ENCODE measurements at places on chromosomes 12 and 14.

DNA sequence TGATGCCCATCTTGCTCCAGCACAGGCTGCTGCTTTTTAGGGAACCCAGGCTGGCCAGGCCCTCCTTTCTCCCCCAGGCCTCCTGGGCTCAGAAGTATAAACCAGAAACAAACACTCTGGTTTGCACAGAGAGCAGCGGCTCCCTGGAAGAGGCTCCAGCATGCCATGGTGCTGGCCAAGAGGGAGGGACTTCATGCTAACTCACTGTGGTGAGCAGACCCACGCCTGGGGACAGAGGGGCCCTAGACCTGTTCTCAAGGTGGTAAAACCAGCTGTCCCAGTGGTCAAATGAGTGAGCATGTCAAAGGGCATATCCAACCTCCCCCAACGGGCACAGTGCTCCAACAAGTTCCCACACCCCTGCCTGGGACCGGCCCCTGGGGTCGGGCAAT is 15.5 kb downstream of the BCL11B start:
- no peak for DNase-seq

- no peak for DNase-seq
These were observed 129.4 kb upstream of the DNM1L start for GRCh38 chr12:32549675-32550079.

DNA sequence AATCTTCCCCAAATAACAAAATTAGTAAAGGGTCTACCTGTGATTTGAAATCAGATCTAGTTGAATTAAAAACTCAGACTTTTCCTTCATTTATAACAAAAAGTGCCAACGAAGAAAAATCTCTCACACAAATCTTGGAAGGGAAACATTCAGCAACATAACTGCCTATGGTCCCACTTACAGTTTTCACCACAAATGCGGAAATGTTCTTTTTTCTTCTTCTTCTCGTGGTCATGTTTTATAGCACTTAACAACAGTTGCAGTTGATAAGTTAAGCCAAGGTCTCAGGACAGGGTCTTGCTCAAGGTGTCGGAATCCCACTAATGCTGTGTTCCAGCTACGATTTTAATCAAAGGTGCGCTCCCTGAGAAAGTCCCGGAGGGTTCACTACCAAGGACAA is 10.1 kb downstream of the RNASE6 start:
- DNase-seq, result no peak

- DNase-seq, result no peak
These were observed 439.5 kb downstream of the CCER1 start for GRCh38 chr12:90515199-90516175.

DNA sequence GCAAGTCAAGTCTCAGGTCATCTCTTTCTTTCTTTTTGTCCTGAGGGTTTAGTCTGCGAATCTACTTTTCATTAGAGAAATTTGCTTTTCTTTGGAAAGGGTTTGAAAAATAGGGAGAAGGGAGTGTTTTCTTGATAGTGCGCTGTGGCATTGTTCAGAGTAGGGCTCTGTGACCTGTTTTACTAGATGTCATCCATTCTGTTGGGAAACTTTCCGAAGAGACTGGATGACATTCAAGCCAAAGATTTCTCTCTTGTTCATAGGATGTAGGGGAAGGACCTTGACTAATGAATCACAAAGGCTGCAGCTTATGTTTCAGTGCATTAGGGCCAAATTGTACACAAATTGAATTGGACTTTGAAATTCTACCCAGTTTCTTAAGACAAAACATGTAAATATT is 14.7 kb downstream of the DLST start:
- DNase-seq, result no peak

- DNase-seq, result no peak
These were observed 177.4 kb upstream of the HIF1A start for GRCh38 chr14:61517911-61518384.

- no peak for DNase-seq
These were observed 468.0 kb downstream of the BCAT1 start for GRCh38 chr12:24480766-24481449.

- no peak for DNase-seq
These were observed 481.1 kb downstream of the CCER1 start for GRCh38 chr12:90473831-90474230.

DNA sequence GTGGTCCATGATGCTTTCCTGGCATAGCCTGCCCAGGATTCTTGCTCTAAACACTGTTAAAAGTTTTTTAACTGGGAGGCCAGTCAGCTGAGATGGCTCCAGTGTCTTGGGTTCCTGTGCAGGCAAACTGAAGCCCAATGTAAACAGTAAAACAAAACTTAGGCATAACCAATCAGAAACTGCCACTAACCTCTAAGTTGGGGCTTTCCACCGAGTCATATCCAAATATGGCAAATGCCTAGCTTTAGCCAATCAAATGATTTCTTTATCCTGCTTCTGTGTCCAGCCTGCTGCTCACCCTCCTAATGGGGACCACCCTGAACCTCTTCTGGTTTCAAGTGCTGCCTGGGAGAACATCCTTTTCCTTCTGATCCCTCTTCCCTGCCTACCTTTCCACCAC is 277.9 kb downstream of the EMP1 start:
- no peak for DNase-seq

DNA sequence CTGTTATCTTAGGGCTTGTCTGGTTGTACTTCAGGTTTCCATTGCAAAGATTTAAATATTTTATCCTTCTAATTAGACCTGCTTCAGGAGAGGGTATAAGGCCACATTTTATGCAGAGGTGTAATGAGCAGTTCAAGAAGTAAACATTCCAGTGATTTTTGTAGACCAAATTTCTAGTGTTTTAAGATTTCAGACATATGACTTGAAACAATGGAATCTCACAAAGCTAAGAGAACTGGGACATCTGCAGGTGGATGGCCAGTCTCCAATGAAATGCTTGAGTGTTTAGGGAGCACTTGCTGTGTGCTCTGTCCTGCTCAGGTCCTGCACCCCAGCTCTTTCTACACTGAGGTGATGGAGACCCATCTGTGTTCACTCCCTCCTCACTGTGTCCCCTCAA is 7.9 kb downstream of the C14orf132 start:
- no peak for DNase-seq

GRCh38 chr14:63852271-63852816 is 460 bp upstream of the SYNE2 start:
- DNase-seq, result no peak

DNA sequence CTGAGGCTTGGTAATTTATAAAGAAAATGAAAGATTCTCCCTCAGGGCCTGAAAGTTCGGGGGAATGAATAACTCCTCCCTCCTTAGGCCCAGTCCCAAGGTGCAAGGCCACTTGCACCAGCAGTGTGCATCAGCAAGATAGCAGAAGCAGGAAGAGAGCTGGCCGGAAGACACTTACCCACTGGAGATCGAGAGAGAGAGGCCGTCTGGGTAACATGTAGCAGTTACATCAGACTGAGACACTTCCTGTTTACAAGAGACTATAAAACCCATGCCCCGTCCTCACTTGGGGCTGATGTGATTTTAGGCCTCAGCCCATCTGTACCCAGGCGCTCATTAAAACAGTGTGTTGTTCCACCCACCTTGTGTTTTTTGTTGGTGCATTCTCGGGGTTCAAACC is 85.2 kb downstream of the TMTC3 start:
- no peak for DNase-seq

GRCh38 chr12:46935271-46935847 is 109.6 kb upstream of the SLC38A4 start:
- no peak for DNase-seq

DNA sequence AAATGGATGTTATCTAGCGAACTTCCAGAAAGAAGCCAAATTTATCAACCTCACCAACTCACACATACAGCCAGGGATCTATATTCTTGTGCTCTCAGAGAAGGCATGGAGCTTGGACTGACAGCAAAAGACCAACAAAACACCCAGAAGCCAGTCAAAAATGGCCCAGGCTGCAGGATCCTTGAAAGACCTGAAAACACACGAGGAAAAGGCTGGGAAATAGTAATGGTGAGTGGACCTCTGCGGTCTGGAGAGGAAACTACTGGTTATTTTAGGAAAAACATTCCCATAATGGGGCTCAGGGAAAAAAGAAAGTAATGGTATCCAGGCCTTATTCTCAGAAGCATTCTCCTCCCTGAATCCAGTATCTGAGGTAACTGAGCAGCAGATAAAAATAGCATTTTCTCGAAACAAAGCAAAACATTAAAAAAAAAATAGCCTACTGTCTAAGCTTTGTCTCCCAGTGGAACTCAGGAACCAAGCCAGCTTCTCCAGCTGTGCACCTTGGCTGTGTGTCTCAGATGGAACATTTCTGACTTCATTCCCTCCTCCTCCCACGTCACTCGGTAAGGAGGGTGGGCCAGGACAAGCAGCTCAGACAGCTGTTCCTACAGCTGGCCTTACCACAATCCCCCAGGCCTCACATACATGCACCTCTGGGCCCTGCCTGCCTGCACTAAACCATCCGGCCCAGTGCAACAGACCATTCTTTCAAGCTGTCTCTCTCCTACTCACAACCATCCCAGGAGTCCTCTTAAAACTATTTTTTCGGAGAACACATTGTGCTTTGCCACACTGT is 249.9 kb downstream of the DAD1 start:
- DNase-seq, result no peak

DNA sequence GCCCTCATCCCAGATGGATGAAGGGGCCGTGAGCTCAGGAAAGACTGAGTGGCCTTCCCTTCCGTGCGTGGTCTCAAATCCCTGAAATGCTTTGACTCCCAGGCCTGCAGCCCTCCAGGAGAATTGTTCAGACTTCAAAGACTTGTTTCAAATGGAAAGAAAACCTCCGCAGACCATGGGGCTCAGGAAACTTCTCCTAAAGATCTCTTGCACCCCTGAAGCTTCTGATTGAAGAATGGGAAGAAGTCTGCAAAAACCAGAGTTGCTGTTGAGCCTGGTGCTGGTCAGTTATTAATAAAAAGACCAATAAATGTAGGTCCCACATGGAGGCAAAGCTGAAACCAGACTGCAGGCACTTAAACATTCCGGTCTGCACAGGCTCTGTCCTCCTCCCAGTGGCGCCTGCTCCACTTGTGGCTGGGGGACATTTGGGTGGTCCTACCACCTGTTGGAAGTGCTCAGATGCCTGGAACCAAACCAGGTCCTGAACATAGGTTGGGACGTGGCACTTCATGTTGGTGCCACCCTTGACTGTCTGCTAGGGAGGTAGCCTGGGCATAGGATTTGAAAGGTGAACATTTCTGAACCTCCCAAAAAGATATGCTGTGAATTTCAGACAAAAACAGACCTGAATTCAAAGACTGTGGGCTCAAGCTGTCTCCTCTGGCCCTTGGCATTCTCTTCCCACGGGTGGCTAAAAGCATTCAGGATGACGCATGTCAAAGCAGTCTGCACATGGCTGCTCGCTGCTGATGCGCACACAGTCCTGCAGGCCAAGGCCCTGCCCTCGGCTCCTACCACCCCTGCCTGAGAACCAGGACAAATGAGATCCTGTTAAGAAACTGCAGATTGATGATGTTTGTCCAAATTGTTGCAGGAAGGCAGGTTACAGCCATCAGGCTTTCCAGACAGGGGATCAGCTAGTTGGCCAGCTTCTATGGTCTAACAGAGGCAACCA is 36.2 kb upstream of the MEG3 start:
- DNase-seq, result no peak

GRCh38 chr14:88542857-88543795 is 11.7 kb downstream of the PTPN21 start:
- no peak for DNase-seq

DNA sequence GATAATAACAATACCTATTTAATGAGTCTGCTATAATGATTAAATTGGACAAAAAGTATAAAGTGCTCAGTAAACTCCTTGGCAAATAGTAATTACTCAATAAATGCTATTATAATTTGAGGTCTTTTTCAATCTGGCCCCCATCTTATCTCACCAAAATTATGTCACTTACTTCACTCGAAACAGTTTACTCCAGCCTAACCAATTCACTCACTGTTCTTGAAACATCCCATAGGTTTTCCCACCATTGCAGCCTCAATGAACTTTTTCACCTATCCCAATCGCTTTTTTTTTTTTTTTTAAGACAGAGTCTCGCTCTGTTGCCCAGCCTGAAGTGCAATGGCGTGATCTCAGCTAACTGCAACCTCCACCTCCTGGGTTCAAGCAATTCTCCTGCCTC is 17.5 kb upstream of the PRKAG1 start:
- DNase-seq, result no peak

DNA sequence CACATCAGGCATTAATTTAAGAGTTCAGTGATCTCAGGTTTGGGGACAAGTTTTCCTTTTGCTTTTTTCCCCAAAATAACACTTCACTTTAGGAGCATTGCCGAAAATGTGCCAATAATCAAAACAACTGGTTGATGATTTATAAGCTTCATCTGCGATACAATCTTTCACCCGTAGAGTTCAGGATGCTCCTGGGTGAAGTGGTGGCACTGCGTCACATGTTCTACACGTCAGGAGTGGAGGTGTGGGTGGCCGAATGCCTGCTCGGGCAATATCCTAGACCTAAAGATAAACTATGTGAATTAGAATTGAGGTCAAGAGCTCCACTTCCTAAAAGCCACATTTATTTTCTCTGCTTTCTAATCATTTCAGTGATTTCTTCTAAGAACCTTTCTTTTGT is 70.9 kb upstream of the DICER1 start:
- no peak for DNase-seq

DNA sequence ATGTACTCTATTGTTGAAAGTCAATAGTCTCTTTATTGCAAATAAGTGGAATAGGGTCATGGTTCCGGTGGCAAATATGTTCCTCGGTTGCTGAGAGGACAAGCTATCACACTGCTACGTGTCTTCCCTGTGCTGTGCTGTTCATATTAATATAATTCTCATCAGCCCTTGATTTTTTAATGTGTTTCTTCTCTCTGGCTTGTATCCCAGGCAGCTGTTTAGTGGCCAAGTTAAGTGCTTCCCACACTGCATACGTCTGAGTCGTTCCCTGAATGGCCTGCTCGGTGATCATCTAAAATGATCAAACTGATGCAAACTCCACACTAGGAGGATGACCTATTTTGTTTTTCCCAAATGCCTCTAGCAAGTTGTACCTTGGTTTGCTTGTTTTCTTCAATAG is 186.4 kb downstream of the ANO6 start:
- no peak for DNase-seq

DNA sequence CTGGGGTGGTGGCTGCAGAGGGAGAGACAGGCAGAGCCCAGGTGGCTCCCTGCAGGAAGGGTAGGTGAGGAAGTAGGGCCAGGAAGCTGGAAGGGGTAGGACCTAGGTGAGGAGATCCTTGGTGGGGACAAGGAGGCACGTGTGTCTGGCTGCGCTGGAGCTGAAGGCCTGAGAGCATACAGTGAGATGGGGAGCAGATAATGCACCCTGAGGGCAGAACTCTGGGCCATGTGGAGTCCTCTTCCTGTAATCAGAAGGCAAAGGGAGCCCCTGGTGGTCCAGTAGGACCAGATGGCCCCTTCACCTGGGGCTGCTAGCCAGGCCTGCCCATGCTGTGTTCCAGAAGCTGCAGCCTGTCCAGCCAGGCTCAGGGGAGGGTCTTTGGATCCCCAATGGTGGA is 15.3 kb upstream of the KRT80 start:
- DNase-seq, result no peak

- peak; percentile 41 for DNase-seq
These were observed 1.9 kb downstream of the RTL1 start for GRCh38 chr14:100901391-100902183.

- no peak for DNase-seq
These were observed 10.8 kb upstream of the PLEKHH1 start for GRCh38 chr14:67522270-67522669.
